ENCODE measurements at places on chromosomes 3 and 15.

GRCh38 chr3:193829781-193830180, 236.8 kb downstream of the OPA1 start:
- peak; percentile 45 for DNase-seq

DNA sequence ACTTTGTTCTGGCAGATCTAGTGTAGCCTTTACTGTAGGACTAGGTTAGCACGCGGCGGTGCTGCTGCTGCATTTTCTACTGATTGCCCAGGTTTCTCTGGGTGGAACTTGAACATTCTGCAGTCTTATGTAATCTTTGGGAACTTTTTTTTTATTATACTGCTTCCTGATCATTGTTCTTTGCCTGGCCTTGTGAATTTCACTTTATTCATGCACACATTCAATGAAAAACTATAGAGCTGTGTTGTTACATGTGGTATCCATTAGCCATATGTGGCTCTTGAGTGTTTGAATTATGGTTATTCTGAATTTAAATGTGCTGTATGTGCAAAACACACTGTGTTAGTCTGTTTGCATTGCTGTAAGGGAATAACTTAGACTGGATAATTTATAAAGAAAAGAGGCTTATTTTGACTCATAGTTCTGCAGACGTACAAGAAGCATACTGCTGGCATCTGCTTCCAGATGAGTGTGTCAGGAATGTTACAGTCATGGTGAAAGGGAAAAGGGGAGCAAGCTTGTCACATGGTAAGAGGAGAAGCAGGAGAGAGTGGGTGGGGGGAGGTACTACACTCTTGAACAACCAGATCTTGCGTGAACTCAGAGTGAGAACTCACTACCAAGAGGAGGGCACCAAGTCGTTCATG, 26.5 kb downstream of the MEF2A start:
- peak; percentile 37 for DNase-seq

- DNase-seq = no peak
Measured at GRCh38 chr15:98690272-98690950, 42.1 kb downstream of the IGF1R start.

DNA sequence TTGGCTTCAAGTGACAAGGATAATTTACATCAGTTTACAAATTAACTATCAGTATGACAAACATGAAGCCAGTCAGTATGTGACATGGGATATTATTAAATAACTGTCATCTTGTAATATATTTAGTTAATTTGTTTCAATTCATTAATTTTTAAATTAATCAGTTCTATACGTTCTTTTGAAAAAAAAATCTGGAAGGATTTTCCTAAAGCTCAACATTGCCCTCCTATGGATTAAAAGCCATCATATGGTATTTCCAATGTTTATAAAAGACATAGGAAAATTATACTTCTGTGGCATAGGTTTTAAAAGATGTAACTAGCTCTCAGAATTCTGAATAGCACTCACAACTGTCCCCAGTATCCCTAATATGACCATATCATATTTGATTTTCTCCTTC, 134.4 kb downstream of the PLOD2 start:
- DNase-seq = no peak

GRCh38 chr3:186506857-186507256, 37.3 kb downstream of the CRYGS start:
- no peak for DNase-seq

GRCh38 chr3:48662145-48662752, 437 bp downstream of the CELSR3 start:
- no peak for DNase-seq

GRCh38 chr3:46684891-46685290, 8.6 kb downstream of the ALS2CL start:
- DNase-seq = no peak

DNA sequence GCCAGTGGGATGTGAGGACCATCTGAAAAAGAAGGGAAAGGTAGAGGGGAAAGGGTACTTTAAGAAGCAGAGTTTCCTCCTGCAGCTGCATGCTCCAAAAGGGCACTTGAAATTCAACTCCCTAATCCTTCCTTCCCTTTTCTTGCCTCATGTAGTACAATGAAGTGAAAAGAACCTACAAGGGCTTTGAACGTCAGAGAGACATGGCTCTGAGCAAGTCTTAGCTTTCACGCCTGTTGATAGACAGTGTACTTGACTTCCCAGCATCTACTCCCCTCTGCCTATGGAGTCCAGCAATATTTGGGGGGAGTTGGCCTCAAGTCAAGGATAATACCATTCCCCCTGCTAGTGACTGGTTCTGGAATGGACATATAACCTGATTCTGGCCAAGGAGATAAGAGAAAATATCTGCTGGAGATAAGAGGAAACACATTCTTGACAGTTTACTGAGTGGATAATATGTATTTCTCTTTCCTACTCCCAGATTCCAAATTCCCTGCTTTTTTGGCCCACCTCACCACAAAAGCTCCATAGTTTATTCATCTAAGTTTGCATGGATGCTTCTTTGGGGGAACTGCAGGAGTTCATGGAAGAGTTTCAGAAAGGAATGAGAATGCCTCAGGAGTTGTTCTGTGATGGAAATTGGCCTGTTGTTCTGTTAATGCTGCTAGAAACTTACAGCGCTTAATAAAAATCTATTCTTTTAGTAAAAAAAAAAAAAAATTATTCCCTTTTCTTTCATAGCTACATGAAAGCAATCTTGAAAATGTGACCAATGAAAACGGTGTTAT, 193.0 kb upstream of the TPM1 start:
- DNase-seq = no peak

- no peak for DNase-seq
Measured at GRCh38 chr15:90060797-90061196, 41.5 kb downstream of the IDH2 start.

DNA sequence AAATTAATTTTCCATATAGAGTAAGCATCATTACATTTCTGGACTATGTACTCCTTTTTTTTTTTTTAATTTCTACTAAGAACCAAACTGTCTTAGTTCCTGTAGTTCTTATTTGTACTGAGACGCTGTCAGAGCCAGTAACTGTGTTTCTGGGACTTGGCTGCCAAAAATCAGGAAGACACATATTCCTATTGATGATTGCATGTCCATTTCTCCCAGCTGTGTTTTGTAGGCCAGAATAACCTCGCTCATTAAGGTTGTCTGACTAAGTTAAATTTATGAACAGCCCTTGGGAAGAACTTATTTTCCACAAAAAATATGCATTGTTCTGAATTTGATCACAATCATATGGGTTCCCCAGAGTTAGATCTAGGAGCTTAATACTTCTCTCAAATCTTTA, 29.5 kb downstream of the PLSCR5 start:
- DNase-seq = no peak

DNA sequence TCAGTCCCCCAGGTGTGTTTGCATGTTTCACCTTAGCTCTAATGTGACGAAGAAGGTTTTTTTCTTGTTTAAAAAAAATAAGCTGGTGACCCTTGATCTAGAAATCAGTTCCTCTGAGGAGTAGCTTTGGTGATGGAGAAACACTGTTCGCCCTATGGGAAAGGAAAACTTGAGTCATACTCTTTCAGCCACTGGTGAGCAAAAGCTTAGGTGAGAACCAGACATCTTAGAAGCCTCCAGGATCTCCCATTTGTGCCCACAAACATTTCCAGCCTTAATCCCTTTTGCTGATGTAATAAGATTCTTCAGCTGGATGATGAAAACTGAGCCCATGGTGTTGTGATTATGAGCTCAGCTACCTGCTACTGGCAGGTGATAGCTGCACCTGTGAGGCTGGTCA, 37.8 kb downstream of the SLC27A2 start:
- DNase-seq = no peak

- DNase-seq = peak; percentile 57
Measured at GRCh38 chr3:27553886-27554540, 69.8 kb upstream of the SLC4A7 start.

DNA sequence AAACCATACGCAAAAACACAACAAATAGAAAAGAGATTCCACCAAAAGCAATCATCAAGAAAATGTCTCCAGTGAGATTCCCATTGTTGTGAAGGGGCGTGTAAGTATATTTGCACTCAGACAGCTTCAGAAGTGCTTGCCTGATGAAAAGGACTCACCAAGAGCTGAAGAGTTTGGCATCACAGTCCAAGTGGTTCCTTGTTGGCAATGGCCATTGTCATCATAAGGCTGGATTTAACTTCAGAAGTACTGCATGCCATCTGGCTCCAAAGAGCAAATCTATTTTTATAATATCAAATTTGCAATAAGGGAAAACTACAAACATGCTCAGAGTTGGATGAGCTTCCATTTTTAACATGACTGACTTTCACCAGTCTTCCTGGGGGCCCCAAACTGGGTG, 505.3 kb upstream of the NR2F2 start:
- no peak for DNase-seq

DNA sequence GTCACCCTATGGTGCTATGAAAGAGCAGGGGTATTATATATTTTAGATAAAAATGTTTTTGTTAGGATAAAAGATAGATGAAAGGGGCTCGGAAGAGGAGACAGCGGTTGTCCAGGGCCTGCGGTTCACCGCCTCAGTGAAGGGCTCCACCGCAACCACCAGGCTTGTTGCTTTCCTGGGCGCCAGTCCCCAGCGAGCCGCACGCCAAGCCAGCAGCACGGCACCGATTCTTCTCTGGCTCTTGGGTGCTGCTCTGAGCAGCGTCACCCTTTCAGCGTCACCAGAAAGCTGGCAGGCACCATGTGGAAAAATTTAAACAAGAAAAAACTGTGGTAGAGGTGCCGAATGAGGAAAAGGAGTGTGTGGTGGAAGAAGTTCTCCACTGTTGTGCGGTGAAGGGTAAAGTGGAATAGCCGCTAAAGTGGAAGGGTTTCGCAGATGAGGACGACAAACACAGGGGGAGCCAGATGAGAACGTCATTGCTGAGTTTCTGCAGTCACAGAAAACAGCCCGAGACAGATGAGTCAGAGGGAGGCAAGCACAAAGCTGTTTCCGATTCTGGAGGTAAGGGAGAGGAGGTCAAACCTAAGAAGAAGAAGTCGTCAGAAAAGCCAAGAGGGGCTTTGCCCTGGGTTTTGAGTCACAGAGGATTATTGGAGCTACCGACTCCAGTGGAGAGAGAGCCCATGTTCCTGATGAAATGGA, 569.2 kb downstream of the ZBBX start:
- no peak for DNase-seq

- no peak for DNase-seq
Measured at GRCh38 chr15:24763891-24764290, 88.3 kb downstream of the NPAP1 start.

DNA sequence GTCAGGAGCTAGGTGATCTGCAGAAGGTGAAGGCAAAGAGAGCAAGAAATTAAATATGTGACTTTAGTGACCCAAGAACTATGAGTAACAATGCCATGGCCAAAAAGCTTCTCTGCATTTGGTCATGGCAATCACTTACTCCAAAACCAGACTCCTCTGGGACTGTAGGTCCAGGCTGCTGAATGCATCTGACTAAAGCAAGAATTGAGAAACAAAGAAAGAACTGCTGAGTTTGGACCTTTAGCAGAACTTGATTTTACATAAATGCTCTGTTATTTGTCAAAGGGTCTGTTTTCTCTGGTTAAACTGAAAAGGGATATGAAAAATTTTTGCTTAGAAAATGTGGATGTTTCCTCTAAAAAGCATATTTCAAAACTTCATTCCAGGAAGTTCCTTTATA, 1102.2 kb downstream of the IGSF11 start:
- no peak for DNase-seq

DNA sequence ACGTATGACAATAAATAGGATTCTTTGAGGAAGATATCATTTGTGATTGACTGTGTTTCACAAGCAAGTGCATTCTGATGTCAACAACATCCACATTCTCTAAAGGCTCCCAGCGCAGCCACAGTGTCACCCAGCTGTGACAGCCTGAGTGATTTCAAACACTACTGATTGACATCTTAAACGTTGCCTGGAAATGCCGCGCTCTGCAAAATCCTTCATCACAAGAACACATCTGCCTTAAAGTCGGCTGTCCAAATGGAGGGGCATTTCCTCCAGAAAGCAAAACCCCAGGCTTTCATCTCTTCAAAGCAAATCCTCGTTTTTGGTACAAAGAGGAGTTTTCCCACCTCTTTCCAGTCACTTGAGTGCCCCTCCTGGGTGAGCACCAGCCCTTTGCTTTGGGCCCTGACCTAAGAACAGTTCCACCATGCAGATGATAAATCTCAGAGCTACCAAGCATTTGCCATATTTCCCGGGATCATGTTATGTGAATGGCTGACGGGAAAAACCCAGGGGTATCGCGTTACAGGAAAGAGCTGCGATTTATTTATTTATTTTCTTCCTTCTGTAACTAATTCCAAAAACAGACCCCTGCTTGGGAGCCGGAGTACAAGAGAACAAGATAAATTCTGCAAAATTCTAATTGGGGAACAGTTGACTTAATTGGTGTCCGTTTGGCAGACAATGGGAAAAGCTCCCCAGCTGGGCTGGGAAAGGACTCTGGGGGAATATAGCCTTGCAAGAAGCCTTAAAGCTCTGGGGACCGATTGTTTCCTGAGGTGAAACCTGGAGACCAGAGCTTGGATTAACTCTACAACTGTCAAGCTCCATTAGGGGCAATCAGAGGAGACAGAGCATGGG, 703.8 kb upstream of the NR2F2 start:
- DNase-seq = no peak

GRCh38 chr3:143135150-143135549, 15.6 kb downstream of the CHST2 start:
- DNase-seq = peak; percentile 98

DNA sequence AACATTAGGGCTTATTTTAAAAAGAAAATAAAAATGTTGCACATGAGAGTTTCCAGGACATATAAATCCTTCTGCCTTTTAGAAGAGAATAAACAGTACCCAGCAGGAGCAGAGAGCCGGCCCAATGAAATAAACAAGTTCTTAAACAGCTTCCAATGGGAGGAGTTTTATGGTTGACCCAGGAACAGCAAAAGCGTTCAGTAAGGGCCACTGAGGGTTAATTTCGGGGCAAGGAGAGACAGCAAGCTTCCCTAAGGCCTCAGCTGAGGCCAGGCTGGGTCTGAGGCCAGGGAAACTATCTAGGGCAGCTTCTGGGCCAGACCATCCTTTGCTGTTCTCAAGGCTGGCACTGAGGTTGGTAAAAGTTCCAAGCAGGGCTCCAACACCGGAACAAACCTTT, 3.4 kb downstream of the PDZRN3 start:
- DNase-seq = no peak

Measured in EL (cell line).